Anterior cingulate cortex (tissue), 58 donors: ENCODE measurements at places on chromosomes 7 and 10.

GRCh38 chr7:91420606-91421005, 156.4 kb downstream of the FZD1 start:
- DNase-seq = no peak

DNA sequence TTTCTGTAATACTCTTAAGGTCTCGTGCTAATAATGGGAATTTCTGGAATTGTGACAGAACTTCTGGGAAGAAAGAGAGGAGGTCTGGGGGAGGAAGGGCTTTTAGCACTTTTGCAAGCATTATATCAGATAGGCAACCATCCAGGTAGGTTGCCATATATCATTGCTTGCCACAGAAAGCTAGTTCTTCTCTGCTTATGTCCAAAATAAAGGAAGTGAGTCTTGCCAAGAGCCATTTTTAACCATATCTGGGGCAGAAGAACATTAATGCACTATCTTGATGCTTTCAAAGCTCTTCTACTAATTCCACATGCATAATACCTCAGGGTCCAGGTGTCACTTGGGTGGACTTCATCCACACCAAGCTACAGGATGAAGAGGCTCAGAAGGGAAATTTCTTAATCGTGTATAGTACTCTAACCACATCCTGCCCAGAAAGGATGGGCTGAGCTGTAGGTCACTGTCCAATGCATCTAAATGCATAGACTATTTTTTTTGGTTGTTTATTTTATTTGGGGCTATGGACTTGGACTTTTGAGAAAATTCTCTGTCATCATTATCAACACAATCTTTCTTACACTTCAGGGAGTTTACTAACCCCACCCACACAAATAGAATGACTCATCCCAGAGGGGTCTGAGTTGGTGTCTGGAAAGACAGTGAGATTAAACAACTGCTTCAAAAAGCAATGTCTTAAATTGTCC, 68.9 kb upstream of the ADO start:
- DNase-seq = no peak

GRCh38 chr7:7805511-7806153, 87.2 kb upstream of the RPA3 start:
- DNase-seq = no peak

DNA sequence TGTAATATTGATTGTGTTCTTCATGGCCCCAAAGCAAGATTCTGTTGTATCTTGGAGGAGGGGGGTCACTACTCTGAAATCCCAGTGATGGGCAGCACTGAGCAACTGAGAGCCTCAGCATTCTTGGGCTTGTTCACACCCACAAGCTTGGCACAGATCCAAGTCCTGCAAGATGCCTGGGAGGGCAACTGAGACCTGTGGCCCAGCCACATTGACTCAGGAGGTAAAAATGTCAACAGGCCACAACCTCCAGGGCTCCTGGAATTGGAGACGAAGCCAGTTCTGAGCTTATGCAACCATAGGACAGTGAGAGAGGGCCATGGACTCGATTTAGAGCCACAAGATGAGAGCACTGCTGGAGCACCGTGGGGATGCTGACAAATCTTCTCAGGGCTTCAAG, 3.1 kb upstream of the DOCK1 start:
- no peak for DNase-seq

DNA sequence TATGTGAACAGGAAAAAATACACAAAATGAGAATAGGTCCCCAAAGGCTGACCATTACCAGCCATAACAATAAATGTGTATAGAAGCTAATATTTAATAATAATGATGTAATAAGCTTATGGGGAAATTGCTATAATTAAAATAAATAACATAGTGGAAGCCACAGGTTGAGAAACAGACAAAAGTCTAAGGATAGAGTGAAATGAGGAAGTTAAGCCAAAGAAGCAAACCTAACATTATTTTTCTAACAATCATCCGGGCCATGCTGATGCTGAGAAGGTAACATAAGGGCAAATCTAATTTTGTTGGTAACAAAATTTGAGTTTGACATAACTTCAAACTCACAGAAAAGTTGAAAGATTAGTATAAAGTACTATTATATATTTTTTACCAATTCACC, 115.9 kb downstream of the MICU1 start:
- DNase-seq = no peak

GRCh38 chr7:51072281-51072680, 244.3 kb downstream of the COBL start:
- DNase-seq = no peak

- DNase-seq = no peak
Measured at GRCh38 chr10:110600487-110601101, 33.1 kb downstream of the SMC3 start.

- DNase-seq = no peak
Measured at GRCh38 chr7:36153571-36154097, 580 bp downstream of the EEPD1 start.

DNA sequence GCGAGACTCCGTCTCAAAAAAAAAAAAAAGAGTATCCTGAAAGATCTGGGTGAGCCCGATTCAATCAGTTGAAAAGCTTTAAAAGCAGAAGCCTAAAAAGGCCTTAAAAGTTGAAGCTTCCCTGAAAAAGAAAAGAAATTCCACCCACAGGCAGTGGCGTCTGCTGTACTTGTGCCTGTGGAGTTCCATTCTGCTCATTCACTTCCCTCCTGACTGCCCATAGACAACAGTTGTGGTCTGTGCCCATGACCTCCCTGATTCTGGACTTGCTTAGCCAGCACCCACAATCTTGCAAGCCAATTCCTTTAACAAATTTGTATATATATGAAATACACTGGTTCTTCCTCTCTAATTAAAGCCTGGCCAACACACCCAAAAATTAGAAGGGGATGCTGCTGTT, 141.7 kb downstream of the DLG5 start:
- no peak for DNase-seq

DNA sequence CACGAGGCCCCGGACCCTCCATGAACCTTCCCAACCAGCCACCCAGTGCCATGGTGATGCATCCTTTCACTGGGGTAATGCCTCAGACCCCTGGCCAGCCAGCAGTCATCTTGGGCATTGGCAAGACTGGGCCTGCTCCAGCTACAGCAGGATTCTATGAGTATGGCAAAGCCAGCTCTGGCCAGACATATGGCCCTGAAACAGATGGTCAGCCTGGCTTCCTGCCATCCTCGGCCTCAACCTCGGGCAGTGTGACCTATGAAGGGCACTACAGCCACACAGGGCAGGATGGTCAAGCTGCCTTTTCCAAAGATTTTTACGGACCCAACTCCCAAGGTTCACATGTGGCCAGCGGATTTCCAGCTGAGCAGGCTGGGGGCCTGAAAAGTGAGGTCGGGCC, 90.6 kb upstream of the PDCD4 start:
- DNase-seq = no peak

- no peak for DNase-seq
Measured at GRCh38 chr10:25842146-25842545, 91.9 kb upstream of the MYO3A start.

- no peak for DNase-seq
Measured at GRCh38 chr10:86611386-86611785, 43.0 kb upstream of the OPN4 start.

GRCh38 chr10:117257721-117258120, 16.8 kb downstream of the SLC18A2 start:
- DNase-seq = no peak

DNA sequence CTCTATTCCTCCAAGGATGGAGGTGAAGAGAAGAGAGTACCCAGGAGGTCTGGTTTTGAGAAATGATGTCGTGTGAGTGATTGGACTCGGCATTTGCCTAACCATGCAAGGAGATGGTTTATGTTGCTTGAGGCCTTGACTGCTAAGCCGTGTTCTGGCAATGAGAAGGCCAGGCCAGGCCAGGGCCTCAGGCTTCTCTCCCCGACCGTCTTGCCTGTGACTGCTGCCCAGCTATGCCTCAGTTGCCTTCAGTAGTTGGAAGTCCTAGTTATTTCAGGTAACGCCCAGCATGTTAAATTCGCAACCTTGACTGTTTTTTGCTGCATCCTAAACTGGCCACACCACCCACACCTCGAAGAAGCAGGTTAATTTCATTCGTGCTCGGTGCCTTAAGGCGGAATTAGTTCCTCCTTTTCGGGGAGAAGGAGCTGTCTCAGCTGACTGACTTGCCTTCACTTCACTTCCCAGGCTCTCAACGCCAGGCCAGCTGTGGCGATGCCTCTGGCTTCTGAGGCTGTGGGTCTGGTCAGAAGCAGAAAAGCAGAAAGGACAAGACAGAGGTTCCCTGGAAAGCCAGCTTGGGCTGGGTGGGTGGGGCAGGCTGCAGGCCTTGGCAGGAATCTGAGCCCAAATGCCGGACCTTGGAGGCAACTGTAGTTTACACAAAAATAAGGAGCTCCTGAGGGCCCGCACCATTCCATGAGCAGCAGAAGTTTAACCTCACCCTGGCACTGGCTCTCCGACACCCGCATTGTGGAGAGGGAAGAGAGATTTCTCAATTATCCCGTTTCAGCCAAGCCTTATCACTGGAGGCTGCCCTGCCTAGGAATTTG, 61.9 kb upstream of the SAMD8 start:
- no peak for DNase-seq

DNA sequence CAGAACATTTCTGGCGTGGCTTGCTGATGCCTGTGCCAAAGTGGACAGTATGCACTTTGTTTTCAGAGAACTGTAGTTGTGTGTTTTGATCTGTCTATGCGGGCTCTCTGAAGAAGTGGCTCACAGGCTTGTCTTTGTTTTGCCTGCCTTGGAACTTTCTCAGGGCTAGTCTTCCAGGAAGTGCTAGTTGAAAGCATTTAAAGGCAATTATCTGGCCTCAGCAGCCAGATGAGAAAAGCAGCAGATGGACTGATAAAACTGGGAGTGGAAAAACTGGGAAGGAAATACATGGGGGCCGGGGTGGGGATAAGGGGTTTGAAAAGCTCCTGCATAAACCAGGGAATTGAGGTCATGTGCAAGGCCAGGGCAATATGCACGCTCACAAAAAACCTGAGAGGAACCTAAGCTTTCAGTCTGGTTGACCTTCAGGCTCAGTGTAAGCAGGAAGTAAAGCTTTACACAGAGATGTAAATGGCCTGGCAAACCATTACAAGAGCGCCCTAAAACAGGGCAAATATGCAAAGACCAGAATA, 94.5 kb downstream of the ZNF33B start:
- no peak for DNase-seq

- DNase-seq = no peak
Measured at GRCh38 chr10:81759111-81759510, 115.9 kb upstream of the NRG3 start.

GRCh38 chr10:58356756-58357155, 21.9 kb downstream of the UBE2D1 start:
- DNase-seq = no peak

- DNase-seq = no peak
Measured at GRCh38 chr7:24442170-24442777, 131.0 kb upstream of the PALS2 start.

DNA sequence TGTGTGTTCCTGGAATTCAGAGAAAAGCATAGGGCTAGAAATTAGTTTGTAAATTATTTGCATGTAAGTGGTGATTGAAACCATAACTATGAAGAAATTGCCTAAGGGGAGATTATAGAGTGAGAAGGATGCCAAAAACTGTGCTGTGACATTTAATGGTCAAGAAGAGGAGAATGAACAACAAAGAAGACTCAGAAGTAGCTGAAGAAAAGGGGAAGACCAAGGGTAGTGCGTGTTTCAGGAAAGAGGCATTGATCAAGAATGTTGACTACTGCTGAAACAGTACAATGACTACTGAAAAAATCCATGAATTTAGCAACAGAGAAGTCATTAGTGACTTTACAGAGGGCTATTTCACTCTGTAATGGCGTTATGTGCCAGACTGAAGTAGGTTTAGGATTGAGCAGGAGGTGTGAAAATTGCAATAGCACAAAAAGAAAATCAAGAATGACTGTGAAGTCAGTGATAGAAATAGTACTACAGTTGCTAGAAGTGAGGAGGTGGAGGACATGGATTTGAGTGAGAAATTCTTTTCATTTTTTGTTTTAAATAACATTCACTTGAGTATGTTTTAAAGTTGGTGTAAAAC, 28.9 kb upstream of the SAMD9L start:
- DNase-seq = no peak

DNA sequence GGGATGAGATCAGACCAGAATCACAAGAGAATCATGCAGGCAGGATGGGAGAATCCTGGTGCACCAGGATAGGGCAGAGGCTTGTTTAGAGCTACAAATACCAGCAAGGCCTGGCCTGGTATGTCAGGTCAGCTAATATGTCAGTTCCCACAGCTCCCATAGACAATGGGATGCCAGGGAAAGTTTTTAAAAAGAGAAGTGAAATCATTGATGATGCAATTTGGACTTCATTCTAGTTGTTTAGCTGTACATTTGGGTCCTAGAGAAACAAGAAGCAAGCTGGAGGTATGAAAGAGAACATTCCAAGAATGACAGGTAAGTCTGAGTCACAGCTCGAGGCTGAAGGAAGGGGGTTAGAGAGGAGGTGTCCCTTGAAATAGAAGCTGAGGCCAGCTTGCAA, 45.2 kb downstream of the GPR141 start:
- DNase-seq = no peak

- DNase-seq = no peak
Measured at GRCh38 chr7:9719721-9720120, 1254.0 kb upstream of the PHF14 start.

DNA sequence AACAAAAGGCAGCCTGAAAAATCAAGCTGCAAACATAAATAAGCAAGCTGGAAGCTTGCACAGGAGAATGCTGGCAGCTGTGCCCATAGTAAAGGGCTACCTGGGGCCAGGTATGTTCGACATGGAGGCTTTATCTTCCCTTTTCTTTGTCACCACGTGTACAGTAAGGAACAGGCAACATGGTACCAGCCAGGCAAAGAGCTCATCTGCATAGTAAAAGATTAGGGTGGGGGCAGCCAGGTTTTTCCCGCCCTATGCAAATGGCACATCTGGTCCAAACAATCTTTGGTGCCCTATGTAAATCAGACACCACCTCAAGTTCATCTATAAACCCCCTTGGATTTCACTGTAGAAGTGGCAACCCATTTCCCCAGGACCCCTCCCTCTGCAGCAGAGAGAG, 625.1 kb downstream of the TYW1 start:
- DNase-seq = no peak

- DNase-seq = no peak
Measured at GRCh38 chr7:79293655-79294142, 159.8 kb downstream of the MAGI2 start.

DNA sequence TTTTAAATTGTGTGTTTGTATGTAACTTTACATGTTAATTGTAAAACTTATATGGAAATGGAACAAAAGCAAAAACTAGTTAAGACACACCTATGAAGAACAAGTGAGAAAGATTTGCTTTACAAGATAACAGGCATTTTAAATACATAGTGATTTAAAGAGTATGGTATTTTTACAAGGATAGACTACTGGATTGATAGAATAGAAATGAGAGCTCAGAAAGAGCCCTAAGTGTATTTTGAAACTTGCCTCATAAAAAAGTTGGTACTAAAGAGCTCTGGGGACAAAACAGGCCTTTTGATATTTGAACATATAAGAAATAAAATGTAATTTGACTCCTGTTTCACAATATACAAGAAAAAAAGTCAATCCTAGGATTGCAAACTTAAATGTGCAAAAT, 928.4 kb downstream of the REEP3 start:
- DNase-seq = no peak

- no peak for DNase-seq
Measured at GRCh38 chr7:106371629-106372028, 86.8 kb upstream of the NAMPT start.

GRCh38 chr7:156582591-156583123, 57.9 kb upstream of the RNF32 start:
- no peak for DNase-seq
